ENCODE measurements at places on chromosomes 1 and 21.

DNA sequence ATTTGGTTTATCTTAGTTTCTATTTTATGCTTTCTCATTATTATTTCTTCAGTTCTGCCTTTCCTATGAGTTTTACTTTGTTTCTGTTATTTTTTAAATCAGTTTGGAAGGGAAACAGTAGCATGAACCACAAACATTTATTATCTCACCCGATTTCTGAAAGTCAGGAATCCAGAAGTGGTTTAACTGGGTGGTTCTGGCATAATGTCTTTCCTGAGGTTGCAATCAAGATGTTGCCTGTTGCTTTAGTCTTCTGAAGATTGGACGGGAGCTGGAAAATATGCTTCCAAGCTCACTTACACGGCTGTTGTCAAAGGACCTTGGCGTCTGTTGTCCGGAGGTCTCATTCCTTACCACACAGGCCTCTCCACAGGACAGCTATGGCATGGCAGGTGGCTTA, 50.4 kb downstream of the SNRPE start:
- DNase-seq, result no peak

GRCh38 chr1:227767401-227768124, 32.3 kb downstream of the SNAP47 start:
- DNase-seq, result no peak

GRCh38 chr1:94305704-94306103, 68.3 kb upstream of the ARHGAP29 start:
- DNase-seq, result no peak

- DNase-seq, result no peak
Measured at GRCh38 chr1:76583235-76583868, 283.9 kb upstream of the ST6GALNAC5 start.

GRCh38 chr1:70528590-70529333, 117.7 kb downstream of the CTH start:
- peak; percentile 7 for DNase-seq

DNA sequence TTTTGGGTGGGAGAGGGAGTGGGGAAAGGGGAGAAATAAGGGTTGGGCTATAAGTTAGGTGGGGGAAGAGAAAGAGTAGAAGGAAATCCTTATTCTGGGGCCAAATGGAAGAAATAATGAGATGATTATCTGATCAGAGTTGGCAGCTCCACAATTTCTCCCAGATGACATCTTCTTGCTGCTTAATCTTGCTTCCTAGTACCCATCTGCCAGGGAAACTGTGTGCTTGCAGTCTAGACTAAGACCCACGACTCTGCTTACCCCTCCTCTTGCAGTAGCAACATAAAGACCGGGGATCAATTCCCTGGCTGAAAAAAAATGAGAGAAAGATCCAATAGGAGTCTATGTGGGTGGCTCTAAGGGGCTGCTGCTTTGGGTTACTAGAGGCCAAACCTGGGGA, 95.6 kb downstream of the PAPPA2 start:
- DNase-seq, result no peak

- DNase-seq, result no peak
Measured at GRCh38 chr21:22711636-22712035, 1713.4 kb downstream of the NCAM2 start.

- DNase-seq, result no peak
Measured at GRCh38 chr1:150065184-150065871, 2.2 kb upstream of the VPS45 start.

DNA sequence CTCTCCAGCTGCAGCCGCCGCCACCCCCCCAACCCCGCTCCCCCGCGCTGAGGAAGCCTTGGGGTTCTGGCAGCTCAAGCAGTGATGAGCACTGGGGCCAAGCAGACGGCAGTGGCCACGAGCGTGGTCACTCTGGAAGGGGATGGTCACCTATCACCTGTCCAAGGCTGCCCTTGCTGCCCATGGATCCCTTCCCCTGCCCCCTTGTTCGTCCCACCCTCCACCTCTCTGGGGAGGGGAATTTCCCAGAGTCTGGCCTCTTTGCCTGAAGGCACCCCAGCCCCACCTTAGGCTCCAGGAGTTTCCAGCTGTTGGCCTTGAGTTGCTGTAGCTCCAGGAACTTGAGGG, 7.2 kb upstream of the SMIM12 start:
- no peak for DNase-seq

- no peak for DNase-seq
Measured at GRCh38 chr1:186708694-186709097, 28.5 kb upstream of the PTGS2 start.

Data from hippocampal formation (tissue), 2 donors.